ENCODE measurements at places on chromosomes 4 and X.

- DNase-seq, result no peak
These were observed 28.6 kb downstream of the PDGFC start for GRCh38 chr4:156942991-156943390.

DNA sequence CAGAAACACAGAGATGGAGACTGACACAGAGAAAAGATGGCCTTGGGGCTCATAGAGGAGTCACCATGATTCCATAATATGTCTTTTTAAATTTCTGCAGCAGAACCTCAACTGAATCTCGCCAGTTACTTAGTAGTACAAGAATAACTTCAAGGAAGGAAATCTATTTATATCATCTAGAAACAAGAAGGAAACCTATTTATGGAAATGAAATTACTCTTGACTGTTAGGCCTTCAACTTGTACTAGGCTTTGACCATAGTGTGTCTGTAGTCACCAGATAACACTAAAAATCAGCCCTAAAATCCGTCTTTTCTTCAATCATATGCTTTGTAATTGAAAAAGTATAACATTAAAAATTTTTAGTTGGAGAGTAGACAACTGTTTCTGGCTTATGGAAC is 740.4 kb downstream of the TRIML1 start:
- no peak for DNase-seq

DNA sequence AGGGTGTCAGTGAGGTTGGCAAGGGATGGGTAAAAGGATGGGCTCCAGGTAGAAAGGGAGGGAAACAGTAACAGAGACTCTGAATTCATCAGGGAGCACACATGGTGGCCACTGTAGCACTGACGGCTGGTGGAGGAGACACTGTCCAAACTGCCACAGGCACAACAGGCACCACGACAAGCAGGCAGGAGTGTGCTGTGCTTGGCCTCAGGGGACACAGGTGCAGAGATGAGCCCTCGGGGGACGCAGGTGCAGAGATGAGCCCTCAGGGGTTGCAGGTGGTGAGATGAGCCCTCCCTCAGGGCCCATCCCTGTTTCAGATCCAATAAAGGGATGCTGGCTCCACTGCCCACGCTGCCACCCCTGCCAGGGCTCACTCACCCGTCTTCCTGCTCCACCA is 7.6 kb downstream of the PDE6B start:
- no peak for DNase-seq

DNA sequence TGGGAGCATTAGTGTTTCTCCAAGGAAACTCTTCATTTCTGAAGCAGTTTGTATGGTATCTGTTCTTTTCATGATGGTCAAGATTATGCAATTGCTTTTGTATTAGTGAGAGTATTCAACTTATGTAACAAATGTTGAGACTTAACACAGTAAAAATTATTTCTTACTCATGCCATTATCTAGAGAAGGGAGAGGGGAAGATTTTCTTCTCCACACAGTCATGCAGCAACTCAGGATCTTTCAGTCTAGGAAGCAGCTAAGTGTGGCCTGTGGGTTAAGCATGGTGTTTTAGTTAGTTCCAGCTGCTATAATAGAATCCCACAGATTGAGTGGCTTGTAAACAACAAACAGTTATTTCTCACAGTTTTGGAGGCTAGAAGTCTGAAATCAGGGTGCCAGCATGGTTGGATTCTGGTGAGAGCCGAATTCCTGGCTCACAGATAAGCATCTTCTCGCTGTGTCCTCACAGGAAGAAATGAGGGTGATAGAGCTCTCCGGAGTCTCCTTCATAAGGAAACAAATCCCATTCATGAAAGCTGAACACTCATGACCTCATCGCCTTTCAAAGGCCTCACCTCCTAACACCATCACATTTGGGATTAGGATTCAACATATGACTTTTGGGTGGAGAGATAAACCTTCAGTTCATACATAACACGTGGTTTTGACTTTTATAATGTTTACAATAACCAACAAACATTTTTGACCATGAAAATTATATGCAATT is 101.2 kb downstream of the FRMPD4 start:
- no peak for DNase-seq

DNA sequence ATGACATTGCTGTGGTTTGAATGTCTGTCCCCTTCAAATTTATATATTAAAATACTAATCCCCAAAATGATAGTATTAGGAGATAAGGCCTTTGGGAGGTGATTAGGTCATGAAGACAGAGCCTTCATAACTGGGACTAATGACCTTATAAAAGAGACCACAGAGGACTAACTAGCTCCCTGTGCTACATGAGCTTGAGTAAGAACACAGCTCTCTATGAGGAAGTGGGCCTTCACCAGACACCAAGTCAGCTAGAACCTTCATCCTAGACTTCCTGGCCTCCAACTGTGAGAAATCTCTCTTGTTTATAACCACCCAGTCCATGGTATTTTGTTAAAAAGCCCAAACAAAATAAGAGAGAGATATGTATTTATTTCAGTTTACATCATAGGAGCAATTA is 242.2 kb upstream of the CTSO start:
- DNase-seq, result no peak

DNA sequence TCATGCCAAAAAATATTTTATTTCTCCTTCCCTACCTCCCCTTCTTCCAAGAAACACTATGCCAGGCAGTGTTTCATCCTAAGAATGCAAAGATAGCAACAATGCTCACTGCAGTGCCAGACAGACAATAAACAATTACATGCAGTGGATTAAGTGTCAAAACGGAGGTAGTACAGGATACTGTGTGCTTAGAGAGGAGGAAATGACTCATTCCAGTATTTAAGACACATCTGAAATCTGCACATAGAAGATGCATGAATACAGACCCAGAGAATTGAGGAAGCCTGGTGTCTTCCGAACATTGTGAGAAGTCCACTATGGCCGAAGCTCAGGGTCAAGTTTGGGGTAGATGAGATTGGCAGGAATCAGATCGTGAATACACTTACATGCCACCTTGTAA is 326.4 kb downstream of the PPP3CA start:
- DNase-seq, result peak; percentile 2

- DNase-seq, result no peak
These were observed 646.8 kb upstream of the INTU start for GRCh38 chr4:126986005-126986404.

DNA sequence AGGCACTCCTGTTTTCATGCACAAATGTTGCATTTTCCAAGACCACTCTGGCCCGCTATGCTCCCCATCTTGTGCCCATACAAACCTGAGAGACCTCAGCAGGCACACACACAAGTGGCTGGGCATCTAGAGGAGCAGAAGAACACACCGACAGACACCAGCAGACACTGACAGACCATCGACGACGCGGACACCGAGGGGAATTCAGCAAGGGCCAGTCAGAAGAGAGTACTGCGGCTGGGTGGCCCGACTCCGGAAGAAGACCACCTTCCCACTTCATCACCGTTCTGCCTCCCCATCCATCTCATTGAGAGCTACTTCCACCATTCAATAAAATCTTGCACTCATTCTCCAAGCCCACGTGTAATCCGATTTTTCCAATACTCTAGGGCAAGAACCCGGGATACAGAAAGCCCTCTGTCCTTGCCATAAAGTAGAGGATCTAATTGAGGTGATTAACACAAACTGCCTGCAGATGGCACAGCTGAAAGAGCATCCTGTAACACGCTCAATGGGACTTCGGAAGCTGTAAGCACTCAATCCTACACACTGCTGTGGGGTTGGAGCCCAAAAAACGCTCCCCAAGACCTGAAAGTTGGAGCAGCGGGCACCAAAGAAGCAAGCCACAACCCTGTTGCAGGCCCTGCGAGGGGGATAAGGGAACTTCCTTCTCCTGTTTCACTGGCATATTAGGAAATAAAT is 780.9 kb downstream of the ARAP2 start:
- DNase-seq, result no peak

GRCh38 chr4:108383157-108383556 is 214.4 kb upstream of the LEF1 start:
- no peak for DNase-seq

- no peak for DNase-seq
These were observed 9.9 kb downstream of the PRMT9 start for GRCh38 chr4:147674073-147674472.

- DNase-seq, result peak; percentile 86
These were observed 122.3 kb upstream of the TBL1X start for GRCh38 chrX:9342561-9343051.

GRCh38 chr4:18404642-18405041 is 383.1 kb upstream of the LCORL start:
- no peak for DNase-seq

DNA sequence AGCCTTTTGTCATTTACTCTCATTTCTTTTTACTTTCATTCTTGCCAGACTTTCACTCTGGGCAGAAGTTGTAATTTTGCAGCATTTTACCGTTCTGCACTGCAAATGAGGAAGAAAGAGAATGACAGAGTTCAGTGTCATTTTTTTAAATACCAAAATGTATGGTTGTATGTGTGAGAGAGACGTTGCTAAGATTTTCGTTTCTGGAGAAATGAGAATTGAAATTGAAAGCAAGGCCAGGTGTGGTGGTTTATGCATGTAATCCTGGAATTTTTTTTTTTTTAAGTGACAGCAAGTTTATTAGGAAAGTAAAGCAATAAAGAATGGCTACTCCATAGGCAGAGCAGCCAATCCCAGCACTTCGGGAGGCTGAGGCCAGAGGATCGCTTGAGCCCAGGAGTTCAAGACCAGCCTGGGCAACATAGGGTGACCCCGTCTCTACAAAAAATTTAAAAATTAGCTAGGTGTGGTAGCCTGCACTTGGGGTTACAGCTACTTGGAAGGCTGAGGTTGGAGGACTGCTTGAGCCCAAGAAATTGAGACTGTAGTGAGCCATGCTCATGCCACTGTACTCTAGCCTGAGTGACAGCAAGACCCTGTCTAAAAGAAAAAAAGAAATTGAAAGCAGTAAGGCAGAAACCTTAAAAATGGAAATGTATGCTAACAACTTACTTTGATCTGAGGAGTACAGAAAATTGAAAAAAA is 12.9 kb downstream of the DCK start:
- DNase-seq, result no peak

DNA sequence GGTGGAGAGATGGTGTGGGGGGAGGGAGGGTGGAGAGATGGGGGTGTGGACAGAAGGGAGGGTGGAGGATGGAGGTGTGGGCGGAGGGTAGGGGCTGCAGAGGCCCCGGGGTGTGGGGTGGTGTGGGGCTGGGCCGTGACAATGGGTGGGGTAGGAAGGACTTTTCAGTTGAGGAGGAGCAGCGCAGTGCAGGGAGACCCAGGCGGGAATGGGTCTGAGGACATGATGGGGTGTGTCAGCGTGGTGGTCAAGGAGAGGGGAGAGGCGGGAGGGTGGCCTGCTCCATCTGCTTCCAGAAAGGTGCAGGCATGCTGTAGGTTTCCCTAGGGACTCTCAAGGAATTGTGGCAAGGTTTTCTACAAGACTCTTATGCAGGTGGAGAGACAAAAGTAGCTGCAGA is 48.9 kb downstream of the RGS12 start:
- no peak for DNase-seq

GRCh38 chr4:53981567-53981966 is 82.8 kb downstream of the CHIC2 start:
- no peak for DNase-seq

GRCh38 chrX:127112726-127113125 is 293.2 kb downstream of the PRR32 start:
- no peak for DNase-seq

- DNase-seq, result no peak
These were observed 8.8 kb downstream of the STK26 start for GRCh38 chrX:132031867-132032266.

GRCh38 chr4:41122309-41122708 is 92.0 kb downstream of the APBB2 start:
- no peak for DNase-seq

DNA sequence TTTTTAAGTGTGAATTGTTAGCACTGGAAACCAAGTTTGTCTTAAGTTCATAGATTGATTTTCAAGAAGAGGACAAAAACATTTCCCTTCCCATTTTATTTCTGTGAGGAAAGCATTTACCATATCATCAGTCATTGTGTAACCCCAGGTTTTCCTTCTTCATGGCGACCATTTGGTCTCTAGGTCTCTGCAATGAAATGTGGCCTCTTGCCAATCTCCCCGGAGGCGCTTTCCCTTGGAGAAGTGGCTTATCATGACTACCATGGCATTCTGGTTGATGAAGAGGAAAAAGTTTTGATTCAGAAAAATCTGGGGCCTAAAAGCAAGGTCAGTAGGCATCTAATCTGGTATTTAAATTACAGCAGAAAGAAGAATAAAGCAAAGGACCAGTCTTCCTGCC is 54.4 kb downstream of the ADD1 start:
- DNase-seq, result no peak

GRCh38 chr4:5460106-5460801 is 248.1 kb downstream of the EVC2 start:
- DNase-seq, result peak; percentile 19

GRCh38 chrX:30874851-30875250 is 14.2 kb downstream of the TAB3 start:
- DNase-seq, result no peak

DNA sequence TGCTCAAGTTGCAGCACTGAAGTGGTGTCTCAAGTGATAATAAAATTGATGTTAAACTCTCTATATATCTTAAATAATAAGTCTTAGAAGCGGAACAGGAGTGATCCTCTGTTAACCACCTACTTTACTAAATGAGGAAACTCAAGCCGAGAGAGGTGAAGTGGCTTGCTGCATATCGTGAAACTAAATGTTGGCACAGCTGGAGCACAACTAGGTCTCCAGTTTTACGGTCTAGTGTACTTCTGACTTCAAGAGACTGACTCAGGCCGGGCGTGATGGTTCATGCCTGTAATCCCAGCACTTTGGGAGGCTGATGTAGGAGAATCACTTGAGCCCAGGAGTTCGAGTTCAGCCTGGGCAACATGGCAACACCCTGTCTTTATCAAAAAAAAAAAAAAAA is 35.5 kb upstream of the PLS3 start:
- DNase-seq, result no peak

DNA sequence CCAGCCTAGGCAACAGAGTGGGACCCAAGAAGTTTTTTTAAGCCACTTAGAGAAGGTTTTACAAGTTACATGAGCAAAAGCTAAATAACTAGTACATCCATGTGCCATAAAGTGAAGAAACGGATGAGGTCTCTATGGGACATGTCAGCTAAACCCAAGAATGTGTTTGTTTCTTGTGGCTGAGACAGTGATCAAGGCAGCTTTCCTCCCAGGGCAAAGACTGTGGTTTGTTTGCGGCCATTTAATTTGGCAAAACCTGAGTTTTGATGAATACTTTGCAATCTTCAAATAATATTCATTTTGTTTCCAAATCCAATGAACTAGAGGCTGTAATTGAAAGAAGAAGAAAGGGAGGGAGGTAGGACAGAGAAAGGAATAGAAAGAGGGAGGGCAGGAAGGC is 44.9 kb upstream of the SLC2A9 start:
- no peak for DNase-seq

Measured in muscle of back (tissue), 13 donors.